T1000 (cell line): ENCODE measurements at places on chromosomes 6 and 20.

DNA sequence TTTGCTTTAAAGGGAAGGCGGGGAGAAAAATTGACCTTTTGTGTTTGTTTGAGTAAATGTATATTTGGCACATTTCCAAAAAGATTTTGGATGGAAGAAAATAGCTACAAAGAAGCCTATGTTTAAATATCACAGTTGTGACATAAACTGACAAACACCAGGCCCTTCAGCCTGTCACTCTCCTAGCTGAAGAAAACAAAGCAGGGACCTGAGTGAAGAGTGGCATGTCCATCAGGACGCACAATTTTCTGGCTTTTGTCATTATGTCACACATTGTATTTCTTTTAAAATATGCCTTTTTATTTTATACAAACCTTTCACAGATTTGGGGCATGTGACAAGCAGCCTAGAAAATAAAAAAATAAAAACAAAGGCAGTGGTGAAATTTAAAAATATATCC, 241.2 kb downstream of the OGFRL1 start:
- DNase-seq, result no peak

DNA sequence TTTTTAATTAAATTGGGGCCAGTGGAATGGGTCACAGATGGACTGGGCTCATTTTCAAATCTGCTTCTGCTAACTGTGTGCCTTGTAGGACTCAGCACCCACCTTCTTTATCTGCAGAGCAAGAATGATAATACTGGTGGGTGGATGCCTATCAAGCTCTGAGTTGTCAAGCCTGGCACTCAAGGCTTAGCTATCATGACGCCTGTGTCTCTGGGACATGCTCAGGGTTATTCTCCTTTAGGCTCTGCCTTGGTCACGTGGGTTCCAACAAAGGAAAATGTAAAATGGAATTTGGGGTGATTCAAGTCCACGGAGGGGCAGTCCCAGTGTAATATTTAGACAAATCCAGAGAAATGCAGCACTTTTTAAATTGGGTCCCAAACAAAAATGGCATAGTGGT, 202.3 kb downstream of the TSHZ2 start:
- DNase-seq, result no peak

DNA sequence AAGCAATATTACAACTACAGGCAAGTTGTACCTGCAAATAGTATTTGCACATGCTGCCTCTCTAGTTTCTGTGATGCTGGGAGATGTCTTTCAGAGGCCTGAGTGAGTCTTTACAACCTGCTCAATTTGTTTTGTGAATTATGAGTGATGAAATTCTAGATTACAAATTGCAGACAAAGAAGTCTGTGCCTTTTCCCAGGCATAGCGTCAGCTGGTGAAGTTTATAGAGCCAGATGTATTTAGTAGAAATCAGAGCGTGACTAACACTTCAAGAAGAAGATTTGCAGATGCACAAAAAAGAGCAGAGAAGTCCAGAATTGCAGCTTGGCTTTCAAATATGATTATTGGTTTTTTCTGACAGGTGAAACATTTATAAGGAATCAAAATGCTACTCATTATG, 289.9 kb downstream of the PLCB1 start:
- DNase-seq, result no peak

DNA sequence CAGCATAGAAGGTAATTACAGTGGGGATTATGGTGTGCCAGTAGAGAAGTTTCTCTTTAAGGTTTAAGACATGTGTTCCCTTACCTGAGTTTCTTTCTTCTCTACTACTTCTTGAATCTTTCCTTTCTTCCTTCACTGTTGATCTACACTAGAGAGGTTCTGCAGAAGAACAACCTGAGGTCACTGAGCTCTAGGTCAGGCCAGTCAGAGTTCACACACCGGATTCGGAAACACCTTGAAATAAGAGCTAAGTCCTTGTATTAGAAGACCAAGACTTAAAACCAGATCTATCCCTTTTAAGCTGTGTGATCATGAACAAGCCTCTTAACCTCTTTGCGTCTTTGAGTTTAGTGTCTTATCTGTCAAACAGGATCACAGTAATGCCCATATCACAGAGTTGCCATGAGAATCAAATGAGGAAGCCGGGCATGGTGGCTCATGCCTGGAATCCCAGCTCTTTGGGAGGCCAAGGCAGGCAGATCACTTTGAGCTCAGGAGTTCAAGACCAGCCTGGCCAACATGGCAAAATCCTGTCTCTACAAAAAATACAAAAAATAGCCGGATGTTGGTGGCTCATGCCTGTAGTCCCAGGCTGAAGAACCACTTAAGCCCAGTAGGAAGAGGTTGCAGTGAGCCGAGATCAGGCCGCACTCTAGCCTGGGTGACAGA, 22.0 kb upstream of the TGM3 start:
- DNase-seq, result no peak

- DNase-seq, result no peak
Measured at GRCh38 chr6:52087498-52087999, at the start of gene PKHD1. TSS of gene PKHD1 (minus strand) at chr6:52087613. CDS start at chr6:52084933, 2,680 bp downstream.

- DNase-seq, result no peak
Measured at GRCh38 chr20:57743450-57744095, 33.8 kb upstream of the PMEPA1 start.

GRCh38 chr20:32737371-32738223, 5.7 kb downstream of the COMMD7 start:
- DNase-seq, result no peak

DNA sequence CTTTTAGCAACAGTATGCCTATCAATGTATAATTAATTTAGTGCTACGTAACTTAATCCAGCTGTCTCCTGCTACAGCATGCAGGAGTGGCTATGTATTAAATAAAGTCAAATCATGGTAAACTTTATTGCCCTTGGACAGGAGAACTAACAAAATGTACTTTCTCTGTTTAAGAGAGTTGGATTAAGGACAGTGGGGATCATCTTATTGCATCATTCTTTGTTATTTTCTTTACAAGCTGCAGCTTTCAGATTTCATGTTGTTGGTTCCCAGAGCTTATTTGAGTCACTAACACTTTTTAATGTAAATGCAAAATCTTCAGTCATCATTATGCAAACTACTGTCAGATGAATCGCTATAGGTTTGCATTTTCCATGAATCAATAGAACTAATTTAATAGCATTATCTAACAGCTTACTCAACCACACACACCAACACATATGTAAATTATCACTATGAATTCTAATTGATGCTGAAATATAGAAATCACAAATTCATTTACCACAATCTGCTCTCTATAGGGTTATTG, 424.7 kb downstream of the MMUT start:
- DNase-seq, result no peak

GRCh38 chr6:148179786-148180185, 162.9 kb upstream of the SASH1 start:
- DNase-seq, result no peak

GRCh38 chr6:3176562-3177355, 19.4 kb upstream of the TUBB2A start:
- DNase-seq, result peak; percentile 17

DNA sequence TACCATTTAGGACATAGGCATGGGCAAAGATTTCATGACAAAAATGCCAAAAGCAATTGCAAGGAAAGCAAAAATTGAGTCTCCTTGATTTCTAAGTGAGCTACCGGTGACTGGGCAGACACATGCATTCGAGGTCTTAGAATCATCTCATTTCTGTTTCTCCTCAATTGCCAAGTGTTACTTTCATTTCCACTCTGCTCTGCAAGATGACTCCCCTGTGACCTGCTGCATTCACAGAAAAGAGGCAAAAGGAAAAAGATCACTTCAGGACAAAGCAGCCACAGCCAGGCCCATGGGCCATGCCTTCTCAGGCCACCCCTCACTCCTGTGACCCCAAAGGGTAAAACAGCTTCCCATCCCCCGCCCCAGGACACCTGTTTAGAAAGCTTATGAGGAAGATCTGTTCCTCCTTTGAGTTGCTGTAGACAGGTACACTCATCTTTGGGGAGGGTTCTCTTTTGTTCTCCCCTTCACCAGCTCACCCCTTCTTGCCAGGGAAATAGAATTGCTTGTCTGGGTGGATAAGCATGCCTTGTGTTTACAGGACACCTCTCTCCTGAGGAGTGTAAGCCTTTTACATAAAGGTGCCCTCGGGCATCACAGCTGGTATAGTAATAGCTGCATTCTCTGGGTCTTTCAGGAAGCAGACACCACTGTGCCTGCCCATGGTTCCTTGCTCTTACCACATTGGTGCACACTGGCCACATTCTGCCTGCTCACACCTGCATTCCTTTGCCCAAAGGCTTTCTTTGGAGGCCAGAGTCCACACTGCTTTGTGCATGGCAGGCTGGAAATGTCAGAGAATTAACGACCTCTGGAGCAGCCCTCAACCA, 105.0 kb downstream of the SLC24A3 start:
- DNase-seq, result no peak

DNA sequence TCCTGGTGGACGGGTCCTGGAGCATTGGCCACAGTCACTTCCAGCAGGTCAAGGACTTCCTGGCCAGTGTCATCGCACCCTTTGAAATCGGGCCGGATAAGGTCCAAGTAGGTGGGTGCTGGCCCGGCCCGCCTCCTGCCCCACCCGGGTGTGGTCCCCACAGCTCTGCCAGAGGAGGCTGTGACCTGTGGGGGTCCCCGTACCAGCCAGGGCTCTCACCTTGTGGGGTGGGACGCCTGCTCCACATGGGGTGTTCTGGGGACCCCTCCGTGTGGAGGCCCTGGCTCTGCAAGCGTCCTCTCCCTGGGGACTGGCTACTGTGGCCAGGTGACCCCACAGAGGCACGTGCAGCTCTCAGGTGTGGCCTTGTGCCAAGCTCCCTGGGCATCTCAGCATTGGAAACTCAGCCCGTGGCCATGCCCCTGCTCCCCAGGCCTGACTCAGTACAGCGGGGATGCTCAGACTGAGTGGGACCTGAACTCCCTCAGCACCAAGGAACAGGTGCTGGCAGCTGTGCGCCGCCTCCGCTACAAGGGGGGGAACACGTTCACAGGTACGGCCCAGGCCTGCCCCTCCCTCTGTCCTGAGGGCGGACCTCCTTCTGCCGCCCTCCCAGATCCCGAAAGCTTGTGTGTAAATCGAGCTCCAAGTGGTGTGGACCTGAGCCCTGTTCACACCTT, 14.7 kb downstream of the COL20A1 start:
- no peak for DNase-seq

DNA sequence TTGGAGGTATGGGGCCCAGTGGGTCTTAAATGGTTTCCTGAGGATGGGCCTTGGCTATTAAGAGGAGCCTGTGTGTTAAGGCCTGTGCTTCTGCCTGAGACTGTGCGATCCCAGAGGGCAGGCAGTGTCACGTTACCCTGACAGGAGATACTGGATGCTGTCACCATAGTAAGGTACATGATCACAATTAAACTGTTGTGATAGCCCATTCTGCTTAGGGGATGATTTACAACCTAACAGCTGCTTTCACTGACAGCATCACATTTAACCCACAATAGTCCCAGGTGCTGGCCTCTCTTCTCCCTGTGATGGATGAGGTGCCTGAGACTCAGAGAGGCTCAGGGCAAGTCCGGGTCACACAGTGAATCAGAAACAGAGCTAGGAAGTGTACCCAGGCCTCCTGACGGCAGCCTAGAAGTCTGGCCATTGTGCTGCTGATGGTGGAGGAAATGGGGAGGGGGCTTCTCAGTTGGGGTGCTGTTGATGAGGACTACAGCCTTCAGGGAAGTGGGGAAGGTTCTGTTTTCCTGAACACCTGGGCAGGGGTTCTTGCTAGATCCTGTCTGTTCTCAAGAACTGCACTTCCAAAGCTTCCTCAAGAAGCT, 97.3 kb downstream of the MDGA1 start:
- no peak for DNase-seq

GRCh38 chr6:23533944-23534343, 592.1 kb upstream of the NRSN1 start:
- no peak for DNase-seq

- no peak for DNase-seq
Measured at GRCh38 chr6:124520514-124520913, 441.7 kb upstream of the RNF217 start.
